Germinal center (tissue), 1 donor: ENCODE measurements at places on chromosomes 7 and 10.

DNA sequence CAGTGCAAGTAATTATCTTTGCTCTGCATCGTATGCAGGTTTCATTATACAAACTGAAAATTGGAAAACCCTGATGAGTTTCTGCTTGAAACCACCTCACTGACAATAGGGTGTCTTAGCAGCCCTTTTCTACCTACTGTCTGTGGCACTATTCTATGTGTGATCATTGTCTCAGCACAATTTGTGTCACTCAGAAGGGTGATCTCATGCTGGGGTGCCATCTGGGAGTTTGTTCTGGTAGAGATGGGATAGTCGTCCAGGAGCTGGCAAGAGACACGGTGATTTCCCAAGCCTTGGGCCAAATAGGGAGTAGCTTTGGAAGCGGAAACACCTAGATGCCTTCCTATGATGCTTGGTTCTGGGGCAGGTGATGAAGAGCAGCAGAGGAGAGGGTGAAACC lies 186.3 kb downstream of the FRMD4A start:
- no peak for DNase-seq

DNA sequence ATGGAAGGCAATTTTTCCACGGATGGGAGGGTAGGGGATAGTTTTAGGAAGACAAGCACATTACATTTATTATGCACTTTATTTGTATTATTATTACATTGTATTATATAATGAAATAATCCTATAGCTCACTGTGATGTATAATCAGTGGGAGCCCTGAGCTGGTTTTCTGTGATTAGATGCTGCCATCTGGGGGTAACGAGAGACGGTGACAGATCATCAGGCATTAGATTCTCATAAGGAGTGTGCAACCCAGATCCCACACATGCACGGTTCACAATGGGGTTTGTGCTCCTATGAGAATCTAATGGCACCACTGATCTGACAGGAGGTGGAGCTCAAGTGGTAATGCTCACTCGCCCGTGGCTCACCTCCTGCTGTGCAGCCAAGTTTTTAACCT lies 103.9 kb upstream of the STK17A start:
- no peak for DNase-seq

DNA sequence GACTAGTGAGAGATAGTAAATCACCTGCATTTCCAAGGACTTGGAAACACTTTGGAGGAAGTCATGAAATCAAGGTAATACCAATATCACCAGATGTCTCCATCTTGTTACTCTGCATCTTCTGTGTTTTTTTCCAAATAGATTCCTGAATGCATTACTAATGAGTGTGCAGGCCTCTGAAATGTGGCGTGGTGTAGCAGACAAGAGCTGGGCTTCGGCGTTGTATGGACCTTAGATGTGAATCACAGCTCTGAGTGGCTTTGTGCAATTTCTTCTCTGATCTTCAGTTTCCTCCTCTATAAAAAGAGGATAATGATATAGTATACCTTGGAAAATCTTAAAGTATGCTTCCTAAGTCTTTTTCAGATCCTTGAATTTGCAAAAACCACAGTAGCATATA lies 9.6 kb upstream of the MYPN start:
- DNase-seq: no peak

DNA sequence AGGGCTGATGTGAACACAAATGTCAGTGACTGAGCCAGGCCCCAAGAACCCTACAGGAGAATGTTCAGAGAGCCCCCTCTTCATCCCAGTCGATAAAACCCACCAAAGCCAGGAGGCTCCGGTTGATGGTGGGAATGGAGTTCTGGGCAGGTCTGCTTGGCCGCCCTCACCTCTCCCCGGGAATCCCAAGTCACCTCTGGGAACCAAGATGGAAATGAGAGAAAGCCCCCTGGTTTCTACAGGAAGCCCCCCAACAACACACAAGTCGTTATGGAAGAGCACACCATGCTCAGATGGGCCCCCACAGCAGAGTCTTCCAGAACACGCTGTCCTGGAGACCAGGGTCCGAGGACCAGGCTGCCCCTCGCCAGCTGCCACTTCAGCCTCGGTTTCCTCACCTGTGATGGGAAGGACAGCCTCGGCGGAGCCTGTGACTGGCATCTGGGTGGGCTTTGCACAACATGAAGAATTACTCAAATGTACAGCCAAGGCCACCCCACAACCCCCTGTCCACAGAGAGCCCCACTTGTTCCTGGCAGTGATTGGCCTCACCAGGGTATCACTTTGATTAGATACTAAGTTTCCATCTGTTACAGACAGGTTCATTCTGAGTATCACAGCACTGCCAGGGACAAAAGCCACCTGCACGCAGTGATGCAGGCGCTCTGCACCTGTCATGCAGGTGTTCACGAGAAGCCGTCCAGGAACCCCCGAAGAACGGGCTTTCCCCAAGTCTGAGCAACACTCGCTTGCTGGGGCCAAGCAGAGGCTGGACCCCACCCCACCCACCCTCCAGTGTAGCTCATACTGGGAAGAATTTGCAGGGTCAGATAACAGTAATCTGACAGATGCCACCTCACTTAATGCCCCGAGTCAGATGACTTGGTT lies 57.6 kb downstream of the MKI67 start:
- no peak for DNase-seq

GRCh38 chr7:131948434-131949053 lies 392.1 kb upstream of the PODXL start:
- DNase-seq: no peak

DNA sequence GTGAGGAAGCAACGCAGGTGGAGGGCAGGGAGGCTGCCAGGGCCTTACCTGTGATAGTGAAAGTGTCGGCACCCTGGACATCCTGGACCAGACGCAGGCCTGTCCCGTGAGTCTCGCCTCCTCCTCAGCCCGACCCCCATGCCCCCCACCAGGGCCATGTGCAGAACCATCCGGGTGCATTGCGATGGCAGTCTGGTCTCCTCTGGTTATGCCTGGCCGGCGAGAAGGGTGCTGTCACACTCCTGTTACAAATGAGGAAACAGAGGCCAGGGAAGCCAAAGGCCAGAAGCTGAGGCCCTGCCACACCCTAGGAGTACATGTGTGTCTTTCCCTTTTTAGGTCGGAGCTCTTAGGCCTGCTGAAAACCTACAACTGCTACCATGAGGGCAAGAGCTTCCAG lies 7.2 kb downstream of the DEPP1 start:
- no peak for DNase-seq

DNA sequence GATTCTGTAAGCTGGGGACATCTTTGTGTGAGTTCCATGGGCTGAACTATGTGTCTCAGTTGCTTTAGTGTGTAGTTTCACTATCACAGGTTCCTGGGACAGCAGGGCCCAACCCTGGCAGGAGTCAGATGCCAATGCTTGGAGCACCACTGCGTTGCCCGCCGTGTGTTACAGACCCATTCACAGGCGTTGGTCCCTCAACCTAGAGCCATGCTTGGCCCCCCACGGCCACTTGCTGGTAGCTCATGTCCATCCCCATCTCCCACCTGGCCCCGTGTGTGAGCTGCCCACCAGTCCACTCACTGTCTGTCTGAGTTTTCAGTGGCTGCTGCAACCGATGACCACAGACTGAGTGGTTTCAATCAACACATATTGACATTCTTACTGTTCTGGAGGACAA lies 546.9 kb downstream of the TCERG1L start:
- DNase-seq: no peak

DNA sequence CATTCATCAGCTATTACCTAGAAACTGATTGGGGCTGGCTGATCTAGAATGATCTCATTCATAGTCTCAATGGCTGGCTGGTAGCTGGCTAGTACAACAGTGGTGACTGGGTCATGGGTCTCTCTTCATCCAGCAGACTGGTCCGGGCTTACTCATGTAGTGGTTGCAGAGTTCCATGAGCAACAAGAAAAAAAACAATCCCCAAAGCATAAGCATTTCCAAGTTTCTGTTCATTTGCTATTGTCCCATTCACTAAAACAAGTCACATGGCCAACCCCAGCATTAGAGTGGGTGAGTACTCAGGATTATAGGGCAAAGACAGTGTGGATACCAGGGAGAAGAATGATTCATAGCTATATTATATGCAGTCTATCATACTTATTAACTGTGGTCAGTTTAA lies 85.2 kb upstream of the SEMA3C start:
- DNase-seq: no peak

DNA sequence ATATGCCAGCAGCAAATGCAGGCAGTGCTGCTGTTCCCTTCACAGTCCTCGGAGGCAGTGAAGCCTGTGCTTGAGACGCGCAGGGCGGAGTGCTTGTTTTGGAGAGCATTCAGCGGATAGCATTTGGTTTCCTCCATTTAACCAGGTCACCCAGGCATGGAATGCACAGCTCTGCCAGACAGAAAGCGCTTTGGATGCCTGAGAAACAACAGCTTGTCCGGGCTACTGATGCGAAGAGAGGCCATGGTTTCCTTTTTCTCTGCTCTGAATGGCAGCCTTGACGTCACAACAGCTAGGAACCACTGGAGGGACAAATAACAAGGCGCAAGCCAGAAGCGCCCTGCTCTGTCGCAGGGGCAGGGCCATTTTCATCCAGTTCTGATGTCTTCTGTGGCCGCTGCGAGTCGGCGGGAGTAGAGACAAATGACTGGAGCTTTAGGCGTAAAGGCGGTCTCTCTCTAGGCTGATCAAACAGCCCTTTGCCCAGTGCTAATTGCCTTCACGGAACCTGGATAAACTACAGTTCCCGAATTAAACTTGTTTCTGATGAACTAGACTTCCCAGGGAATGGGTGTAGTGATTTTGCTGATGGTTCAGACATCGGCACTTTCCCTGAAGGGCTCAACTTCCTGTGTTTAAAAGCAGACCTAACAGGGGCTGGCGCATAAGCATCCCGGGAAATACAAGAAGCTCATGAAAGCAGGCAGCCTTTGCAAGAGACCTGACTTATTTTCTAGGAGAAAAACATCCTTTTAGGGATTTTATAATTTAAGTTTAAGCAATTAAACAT lies 187.6 kb upstream of the KLF14 start:
- no peak for DNase-seq

GRCh38 chr7:64873155-64873500 lies 29.9 kb upstream of the ZNF273 start:
- no peak for DNase-seq

DNA sequence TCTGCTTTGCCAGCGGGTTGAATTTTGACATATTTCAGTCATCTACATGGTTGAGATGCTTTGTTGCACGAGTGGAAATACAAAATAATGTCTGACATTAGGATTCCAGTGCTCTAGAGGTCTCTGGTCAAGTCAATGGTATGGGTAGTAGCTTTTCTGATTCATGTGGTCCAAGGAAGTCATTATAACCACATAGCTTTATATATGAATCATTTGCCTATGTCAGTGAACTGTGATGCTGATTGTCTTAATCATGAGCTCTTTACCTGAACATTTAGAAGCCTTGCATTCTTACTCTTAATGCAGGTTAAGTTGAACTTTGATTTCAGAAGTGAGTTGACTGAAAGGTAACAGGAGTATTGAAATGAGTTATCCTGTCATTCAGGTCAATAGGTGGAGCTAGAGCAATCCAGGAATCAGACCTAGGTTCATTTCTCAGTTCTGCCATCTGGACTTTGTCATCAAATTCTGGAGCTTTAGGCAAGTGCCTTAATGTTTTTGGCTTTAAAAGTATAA lies 3.3 kb downstream of the MAPK8 start:
- DNase-seq: peak; percentile 14

DNA sequence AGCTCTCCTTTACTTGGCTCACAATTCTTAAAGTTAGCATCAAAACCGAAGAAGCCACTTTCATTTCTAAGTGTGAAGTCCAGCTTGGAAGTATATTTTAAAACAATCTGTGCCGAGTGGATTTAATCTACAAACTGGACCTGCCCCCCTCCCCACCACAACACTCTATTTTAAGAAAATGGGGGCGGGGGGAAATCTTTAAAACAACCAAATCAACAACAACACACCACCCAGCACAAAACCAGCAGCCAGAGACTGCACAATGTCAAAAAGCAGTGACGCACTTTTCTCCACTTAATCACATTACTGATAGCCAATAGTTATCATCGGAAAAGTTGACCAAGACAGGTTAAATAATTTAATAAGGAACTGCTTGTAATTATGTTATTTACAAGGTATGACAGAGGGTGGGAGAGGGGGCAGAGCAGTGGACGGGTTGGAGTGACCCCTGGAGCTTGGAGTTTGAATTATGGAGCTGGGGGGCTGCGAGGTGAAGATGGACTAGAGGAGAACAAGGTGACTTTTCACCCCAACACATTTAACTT lies 2.8 kb downstream of the EBF3 start:
- no peak for DNase-seq

DNA sequence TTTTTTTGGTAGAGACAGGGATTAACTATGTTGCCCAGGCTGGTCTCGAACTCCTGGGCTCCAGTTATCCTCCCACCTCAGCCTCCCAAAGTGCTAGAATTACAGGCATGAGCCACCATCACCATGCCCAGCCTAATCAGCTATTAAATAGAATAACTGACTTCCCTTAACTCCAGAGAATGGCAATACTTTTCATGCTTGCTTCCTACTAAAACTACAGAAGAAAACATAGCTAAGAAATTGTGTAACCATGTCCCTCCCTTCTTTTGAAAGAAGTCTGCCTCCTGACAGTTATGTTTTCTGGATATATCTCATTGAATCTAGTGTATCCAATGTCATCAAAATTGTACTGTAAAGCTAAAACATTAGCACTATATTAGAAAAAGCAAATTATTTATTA lies 95.6 kb downstream of the KMT2C start:
- no peak for DNase-seq

- no peak for DNase-seq
Measured at GRCh38 chr10:101934686-101935305, 91.2 kb upstream of the KCNIP2 start.

DNA sequence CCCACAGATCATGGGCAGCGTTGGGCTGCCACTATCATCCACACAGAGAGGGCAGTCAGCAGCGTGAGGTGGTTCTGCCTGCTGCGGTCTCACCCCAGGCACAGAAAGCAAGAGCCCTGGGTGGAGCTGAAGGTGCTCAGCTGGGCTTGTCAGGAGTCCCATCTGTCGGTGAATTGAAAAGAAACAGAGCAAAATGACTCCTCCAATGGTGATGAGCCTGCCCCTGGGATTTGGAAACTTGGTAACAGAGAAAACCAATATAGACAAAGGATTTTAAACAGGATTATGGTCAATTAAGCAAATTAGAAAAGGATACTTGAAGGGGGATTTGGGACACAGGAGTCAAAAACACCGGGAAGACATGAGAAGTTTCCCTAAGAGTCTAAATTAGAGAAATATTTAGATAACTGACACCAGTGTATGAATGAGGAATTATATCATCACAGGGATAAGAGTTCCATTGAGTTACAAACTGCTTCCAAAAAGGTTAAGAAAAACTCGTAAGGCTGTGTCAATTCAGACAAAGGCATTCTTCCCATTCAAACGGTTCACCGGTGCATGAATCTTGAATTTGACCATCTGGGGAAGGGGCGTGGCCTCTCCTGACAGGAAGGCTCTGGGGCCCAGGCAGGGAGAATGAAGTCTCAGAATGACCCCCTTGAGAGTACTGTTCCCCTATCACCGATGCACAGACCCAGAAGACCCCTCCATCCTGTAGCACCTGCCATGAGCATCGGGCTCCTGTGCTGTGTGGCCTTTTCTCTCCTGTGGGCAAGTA lies 70.0 kb upstream of the PRSS58 start:
- no peak for DNase-seq
